ENCODE measurements at places on chromosomes 12 and 14.

- no peak for ATAC-seq
Observed at GRCh38 chr14:72808564-72808963, 85.3 kb downstream of the DPF3 start.

- no peak for ATAC-seq
Observed at GRCh38 chr12:6956021-6956727, 5.0 kb downstream of the PTPN6 start.

GRCh38 chr14:56208520-56208919 lies 90.3 kb downstream of the PELI2 start:
- no peak for ATAC-seq

DNA sequence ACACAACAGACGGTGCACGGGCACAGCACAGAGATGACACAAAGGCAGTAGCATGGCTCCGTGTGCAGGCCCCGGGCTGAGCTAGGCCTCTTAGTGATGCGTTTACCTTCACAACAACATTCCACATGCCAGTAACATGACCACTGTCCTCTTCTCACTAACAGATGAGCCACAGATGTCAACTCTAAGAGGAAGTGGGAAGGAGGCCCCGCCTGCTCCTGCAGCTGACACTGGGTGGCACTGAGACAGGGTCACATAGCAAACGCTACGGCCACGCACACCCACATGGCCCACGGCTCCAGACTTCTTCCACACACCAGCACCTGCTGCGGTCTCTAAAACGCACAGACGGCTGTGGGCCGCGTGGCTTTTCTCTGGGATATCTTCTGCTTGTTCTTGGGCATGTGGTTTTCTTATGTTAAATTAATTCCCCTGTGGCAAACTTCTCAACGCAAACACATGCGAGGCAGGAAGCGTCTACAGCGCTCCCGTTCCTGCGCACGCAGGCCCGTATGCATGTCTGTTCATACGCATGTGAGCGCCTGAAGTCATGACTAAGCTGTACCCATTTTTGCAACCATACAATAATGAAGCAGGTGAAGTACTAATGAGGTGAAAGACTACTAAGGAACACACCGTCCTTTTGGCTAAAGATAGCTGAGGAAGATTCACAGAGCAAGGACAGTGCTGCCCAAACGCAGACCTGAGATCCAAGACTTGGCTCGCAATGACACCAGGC lies 26.8 kb downstream of the AMN start:
- ATAC-seq, result no peak

DNA sequence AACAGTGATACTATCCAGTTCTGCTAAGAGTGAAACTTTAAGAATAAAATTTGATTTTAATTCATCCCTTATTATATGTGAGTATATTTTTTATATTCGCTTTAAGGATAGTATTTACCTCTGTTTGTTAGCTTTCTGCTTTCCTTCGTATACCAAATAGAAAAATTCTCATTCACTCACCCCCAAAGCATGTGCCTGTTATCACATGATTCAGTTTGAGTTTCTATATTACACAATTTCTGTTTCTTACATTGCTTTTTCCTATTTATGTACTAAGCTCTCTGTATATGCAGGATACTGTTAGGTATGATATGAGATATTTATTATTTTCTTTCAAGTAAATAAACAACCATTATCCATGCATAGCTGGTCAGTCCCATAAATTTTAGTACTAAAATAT lies 275.2 kb downstream of the FBXL14 start:
- ATAC-seq, result no peak

DNA sequence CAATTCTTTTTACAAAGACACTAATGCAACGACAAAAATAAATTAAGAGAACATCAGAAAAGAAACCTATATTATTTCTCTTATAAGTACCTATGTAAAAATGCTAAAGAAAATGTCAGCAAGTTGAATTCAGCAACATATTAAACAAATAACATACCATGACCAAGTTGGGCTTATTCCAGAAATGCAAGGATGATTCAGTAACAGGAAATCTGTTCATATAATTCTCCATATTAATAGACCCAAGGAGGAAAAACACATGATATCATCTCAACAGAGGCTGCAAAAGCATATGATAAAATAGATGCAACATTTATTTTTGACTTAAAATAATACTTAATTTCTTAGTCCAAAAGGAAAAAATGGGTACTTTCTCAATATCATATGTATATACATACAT lies 25.1 kb upstream of the GPHB5 start:
- ATAC-seq, result no peak

GRCh38 chr14:59347511-59347900 lies 117.7 kb downstream of the GPR135 start:
- no peak for ATAC-seq

DNA sequence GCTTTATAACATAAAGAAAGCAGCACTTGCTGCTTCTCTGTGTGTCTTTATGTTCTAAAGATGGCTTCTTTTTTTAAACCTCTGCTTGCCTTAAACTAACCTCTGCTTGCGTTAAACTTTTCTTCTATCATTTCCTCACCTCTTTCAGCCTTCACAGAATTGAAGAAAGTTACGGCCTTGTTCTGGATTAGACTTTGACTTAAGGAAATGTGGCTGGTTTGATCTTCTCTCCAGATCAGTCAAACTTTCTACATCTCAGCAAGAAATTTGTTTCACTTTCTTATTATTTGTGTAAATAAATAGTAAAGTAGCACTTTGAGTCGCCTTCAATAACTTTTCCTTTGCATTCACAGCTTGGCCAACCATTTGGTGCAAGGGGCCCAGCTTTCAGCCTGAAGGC lies 64.2 kb downstream of the CMAS start:
- ATAC-seq, result no peak

- no peak for ATAC-seq
Observed at GRCh38 chr12:128801879-128802391, 21.8 kb downstream of the SLC15A4 start.

- ATAC-seq, result no peak
Observed at GRCh38 chr14:68934066-68934465, 45.0 kb downstream of the ACTN1 start.

DNA sequence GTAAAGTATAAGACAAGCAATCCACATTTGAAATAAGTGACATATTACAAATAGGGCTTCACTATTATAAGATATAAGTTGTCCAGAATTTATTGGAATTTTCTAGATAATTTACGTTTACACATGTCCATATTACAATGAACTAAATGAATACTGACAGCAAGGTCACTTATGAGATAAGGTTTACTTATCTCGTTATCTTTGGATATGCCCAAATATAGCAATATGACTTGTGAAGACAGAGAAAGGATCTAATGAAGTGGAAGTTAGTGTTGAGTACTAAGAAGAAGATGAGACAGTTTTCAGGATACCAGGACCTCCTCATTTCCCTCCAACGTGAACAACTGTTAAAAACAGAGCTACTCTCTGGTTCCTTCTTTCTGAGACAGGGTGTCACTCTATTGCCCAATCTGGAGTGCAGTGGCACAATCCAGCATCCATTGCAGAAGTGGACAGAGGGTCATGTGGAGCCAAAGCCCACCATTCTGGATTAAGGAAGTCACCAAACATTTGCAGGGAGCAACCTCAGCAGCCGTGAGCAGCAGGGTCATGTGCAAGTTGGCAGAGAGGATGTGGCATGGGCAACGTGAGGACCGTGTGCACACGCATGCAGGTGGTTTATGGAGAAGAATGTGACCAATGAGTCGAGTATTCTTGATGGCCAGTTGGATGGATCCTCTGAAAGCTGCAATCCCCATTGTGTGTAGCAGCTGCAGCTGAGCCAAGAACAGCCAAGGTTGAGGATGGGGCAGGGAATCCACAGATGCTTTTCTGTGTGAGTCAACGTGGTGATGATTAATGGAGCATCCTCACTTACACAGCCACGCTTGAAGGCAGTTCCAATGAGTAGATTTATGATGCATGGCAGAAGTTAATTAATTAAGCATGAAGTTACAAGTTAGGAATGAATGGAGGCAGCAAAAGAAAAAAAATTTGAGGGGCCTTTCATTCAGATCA lies 111.0 kb downstream of the BICD1 start:
- peak; percentile 75 for ATAC-seq

GRCh38 chr14:41868396-41868795 lies 261.7 kb downstream of the LRFN5 start:
- ATAC-seq, result no peak

DNA sequence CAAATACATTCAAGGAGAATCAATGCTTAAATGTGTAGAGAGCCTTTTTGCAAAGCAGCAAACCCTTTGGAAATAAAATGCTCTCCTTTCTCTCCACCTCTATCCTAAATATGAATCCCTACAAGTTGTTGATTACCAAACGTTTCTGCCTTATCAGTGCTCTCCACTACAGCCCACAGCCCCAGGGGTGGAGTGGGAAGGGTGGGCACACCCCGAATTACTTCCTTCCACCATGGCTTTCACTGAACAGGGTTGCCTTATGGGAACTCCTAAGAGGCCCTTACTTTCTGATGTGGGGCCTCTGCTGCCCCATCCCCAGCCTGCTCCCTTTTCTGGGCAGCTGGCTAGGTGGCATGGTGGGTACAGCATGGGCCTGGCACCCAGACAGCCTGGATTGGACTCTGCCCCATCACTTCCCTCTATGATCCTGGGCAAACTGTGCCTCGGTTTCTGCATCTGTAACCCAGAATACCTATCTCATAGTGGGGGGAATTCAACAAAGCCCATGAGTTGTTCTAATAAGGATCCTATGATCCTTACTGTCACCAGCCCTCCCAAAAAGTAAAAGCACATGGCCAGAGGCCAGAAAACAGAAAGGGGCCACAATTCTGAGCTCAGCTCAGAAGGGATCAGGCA lies 16.1 kb downstream of the AK7 start:
- no peak for ATAC-seq

DNA sequence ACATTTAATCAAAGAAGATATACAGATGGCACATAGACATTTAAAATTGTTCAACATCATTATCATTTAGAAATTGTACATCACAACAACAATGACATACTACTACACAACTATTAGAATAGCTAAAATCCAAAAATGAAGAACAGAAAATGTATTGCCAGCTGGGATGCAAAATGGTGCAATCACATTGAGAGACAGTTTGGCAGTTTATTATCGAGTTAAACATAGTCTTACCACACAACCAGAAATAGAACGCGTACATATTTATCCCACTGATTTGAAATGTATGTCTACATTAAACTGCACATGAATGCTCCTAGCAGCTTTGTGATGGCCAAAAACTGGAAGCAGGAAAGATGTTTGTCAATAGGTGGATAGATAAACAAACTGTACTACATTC lies 791.5 kb upstream of the MGAT4C start:
- ATAC-seq, result no peak

DNA sequence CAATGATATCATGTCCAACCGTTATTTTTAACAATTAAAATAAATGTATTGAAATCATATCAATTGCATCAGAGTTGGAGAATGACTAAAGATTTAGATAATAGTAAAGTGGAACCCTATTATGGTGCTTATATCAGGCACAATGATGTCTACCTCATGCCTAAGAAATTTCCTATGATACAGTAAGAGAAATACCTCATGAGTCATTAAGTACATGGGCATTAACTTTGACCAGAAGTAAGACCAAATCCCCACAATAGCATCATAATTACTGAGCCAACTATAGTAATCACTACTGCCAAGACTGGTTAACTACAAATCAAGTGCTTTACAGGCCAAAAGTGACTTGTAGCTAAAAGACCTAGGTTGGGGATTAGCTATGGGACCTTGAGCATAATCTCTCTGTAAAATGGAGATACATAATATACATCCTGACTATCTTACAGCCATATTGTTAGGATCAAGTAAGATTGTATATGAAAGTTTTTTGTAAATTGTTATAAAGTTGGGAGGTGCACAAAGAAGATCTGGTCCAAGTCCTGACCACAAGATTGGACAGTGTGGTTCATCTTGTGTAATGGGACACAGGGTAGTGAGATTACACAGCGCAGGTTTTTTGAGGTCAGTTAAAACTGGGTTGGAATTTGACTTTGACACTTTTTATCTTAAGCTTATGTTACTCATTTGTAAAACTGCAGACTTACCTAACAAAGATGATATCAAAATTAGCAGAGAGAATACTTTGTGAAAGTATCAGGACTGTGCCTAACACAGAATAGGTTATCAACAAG lies 60.5 kb downstream of the ERGIC2 start:
- ATAC-seq, result no peak

GRCh38 chr14:42174357-42174756 lies 567.7 kb downstream of the LRFN5 start:
- no peak for ATAC-seq

DNA sequence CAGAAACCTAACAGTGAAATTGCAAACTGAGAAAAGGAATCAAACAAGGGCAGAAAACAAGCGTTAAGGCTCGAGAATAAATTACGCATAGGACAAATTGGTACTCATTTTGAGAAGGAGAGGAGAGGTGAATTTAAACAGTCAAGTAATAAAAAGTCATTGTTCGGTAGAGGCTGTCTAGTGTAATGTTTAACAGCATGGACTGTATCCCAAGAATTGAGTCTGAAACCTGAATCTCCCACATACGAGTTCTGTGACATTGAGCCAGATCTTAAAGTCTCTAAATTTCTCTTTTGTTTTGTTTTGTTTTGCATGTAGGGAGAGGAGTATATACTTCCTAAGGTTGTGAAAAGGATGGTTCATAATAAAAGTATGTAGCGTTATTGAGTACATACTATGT lies 216.5 kb upstream of the BTG1 start:
- no peak for ATAC-seq

DNA sequence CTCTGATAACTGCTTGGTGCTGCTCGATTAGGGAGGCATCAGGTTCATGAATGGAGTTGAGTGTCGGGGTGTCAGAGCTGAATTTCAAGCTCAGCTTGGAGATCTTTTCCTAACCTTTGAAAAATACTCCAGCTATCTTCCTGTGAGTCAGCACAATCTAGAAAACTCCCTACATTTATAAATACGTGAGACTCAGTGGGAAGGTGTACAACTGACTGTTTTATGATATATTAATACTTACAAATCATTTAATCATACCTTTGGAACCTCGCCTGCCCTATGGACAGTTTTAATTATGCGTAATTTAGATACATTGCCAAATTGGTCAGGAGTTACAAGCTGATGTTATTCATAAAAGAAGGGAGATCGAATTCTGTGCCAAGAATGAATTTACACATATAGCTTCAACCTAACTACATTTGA lies 961 bp downstream of the CMAS start:
- peak; percentile 30 for ATAC-seq

GRCh38 chr12:106126441-106127337 lies 12.1 kb downstream of the NUAK1 start:
- ATAC-seq, result peak; percentile 63

DNA sequence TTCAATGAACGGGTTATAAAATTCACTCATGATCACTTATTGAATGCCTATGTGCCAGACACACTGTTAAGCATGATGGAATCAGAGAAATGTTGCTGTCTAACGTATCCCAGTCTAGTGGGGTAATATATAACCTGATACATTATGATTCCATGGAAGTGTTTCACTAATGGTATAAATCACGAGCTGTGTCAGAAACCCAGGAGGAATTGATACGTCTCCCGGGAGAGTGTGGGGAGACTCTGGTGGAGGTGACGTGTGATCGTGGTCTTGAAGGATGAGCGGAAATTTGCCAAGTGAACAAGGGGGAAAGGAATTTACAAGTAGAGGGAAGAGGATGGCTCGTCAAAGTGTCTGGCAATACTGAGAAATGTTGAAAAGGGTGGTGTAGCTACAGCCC lies 26.5 kb downstream of the MANSC1 start:
- no peak for ATAC-seq
